Colonic mucosa (tissue), 4 donors: ENCODE measurements at places on chromosomes 4 and X.

DNA sequence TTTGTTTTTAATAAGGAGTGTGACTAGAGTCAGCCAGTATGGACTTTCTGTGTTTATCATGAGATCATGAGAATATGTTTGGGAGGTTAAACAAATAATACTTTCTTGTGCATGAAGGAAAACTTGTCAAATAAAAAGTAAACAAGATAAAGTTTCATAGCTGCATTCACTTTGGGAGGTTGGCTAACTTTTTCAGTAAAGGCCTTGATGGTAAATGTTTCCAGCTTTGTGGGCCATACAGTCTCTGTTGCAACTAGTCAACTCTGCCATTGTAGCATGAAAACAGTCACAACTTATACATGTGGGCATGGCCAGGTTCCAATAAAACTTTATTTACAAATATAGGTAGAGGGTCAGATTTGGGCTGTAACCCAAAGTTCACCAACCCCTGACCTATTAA is 150.4 kb downstream of the MID1 start:
- DNase-seq, result no peak

GRCh38 chrX:39125834-39126233 is 324.6 kb downstream of the MID1IP1 start:
- no peak for DNase-seq

DNA sequence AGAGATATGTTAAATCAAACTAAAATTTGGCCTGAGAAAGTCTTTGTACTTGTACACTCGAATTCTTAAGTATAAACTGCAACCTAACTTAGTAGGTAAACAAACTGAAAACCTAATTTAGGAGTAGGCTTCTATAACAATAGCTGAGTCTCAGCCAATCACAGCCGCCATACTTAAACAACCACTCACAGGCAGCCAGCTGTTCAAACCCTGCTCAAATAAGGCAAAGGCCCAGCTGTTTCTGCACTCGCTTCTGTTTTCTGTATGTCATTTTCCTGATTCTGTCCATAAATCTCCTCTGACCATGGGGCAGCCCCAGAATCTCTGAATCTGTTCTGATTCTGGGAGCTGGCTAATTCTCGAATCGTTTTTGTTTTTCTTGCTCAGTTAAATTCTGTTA is 7.8 kb upstream of the PLS3 start:
- no peak for DNase-seq

- DNase-seq, result no peak
Observed at GRCh38 chrX:75230296-75230695, 43.6 kb upstream of the UPRT start.

- no peak for DNase-seq
Observed at GRCh38 chr4:114019969-114020358, 40.5 kb upstream of the ARSJ start.

DNA sequence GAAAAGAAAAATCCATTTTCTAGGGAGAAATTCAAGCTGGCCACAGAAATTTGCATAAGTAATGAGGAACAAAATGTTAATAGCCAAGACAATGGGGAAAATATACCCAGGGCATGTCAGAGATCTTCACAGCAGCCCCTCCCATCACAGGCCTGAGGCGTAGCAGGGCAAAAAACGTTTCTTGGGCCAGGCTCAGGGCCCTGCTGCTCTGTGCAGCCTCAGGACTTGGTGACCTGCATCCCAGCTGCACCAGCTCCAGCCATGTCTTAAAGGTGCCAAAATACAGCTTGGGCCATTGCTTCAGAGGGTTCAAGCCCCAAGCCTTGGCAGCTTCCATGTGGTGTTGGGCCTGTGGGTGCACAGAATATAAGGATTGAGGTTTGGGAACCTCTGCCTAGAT is 32.1 kb upstream of the TMPRSS11B start:
- no peak for DNase-seq

- DNase-seq, result peak; percentile 24
Observed at GRCh38 chrX:75746891-75747639, 38.0 kb downstream of the MAGEE2 start.

DNA sequence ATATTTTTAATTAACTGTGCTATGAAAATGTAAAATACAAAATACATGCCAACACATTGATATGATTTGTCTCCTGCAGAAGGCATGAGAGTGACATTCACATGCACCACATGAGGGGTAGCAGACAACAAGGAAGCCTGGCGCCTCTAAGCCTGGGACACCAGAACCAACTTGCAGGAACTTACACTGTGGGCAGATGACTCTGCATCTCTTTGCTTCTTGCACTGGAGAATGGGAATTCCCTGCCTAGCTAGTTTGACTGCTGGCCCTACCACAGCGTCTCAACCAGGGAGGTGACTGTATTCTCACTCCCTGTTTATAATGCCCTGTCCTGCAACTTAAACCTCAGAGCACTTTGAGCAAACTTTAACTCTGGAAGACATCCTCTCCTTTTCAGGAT is 40.5 kb downstream of the PAGE2 start:
- no peak for DNase-seq

DNA sequence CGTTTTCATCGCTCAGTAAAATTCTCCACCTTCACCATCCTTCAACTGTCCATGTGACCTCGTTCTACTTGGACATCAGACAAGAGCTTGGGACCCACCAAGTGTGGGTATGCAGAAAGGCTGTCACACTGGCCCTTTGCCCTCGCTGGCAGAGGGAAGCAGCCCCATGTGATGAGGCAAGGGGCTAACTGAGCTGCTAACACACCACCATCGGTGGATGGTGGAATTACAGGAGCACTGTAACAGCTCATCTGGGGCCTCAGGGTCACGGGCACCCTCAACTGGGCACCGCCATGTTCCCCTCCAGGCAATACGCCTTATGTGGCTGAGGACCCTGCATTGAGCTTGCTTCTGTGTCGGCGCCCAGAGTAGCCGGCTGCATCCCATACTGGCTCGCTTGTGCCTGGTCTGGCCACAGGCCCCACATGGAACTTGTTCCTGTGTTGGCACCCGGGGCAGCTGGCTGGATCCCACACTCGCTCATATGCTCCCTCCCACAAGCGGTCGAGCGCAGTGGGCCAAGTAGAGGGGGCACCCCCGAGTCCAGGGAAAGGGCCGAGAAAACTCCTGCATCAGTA is 109.5 kb downstream of the TAB3 start:
- DNase-seq, result no peak

DNA sequence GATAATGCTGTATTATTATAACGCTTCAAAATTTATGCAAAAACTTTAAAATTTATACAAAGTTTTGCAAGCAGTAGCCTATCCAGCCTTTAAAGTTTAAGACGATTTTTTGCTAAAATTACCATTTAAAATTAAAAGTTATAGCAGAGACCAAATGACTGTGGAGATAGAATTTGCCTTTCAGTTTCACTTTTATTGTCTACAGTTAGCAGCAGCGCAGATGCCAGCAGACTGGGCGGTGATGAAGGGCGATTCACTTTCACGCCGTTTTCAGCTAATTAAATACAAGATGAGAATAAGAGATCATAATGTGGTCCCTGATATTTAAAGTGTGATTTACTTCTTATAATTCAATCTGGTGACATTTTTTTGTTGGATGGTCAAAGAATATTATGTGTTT is 1381.5 kb upstream of the ADGRL3 start:
- DNase-seq, result no peak

- DNase-seq, result peak; percentile 27
Observed at GRCh38 chrX:49309401-49309981, 6.0 kb downstream of the GAGE10 start.

DNA sequence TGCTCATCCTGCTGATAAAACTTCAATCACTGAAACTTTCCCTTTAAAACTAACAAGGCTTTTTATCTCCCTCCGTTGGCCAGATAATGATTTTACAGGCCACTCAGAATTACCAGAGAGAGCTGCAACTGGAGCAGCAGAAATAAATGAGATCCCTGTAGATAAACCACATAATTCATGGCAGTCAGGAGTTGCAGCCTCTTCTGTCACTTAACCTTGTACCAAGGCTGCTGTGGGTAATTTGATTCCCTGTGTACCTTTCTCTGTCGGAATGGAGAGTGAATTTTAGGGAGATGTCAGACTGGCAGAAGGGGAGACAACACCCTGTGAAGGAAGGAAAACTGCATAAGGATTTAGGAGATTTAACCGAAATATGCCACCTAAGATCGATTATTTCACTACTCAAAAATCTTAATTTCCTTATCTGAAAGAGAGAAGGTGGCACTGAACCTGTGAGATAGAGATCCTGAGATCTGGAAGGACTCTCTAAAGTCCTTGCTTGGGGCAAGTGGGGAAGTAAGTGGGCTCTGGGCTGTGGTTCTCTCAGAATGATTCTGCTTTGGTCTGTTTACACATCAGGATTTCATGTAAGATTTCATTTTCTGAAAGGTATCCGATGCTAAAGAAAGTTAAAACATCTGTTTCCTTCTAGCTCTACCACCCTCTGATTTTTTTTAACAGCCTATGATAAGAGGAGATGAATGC is 14.3 kb upstream of the TSPAN5 start:
- no peak for DNase-seq
